PC-3 (cell line): ENCODE measurements at places on chromosomes 11 and 22. TPM values are rescaled to one million over a fixed set of nuclear protein-coding genes. Genes with fewer than 3 reads are reported as not detected.

- peak; percentile 88 for DNase-seq
- H3K4me1 ChIP-seq, result peaks cover 32% of the 10 kb centered on the region
- no peaks in the 10 kb centered on the region for H3K27me3 ChIP-seq
- peak within 1 kb of the TSS; percentile 73 for H3K4me3 ChIP-seq
- H3K36me3 ChIP-seq, result peaks cover 14% of the 10 kb centered on the region
These were observed at the start of gene CTTN for GRCh38 chr11:70397983-70398833. Gene CTTN (plus strand): TSS chr11:70398529. CDS start chr11:70407298, 8,769 bp downstream.

Gene LRRN4CL
- 0.51 and 0.86 TPM in 2 replicates for total RNA-seq

Gene MYRF
- 5.1 and 7.0 TPM in 2 replicates for total RNA-seq

Gene GCAT
- 26.0 and 33.3 TPM in 2 replicates for total RNA-seq

DNA sequence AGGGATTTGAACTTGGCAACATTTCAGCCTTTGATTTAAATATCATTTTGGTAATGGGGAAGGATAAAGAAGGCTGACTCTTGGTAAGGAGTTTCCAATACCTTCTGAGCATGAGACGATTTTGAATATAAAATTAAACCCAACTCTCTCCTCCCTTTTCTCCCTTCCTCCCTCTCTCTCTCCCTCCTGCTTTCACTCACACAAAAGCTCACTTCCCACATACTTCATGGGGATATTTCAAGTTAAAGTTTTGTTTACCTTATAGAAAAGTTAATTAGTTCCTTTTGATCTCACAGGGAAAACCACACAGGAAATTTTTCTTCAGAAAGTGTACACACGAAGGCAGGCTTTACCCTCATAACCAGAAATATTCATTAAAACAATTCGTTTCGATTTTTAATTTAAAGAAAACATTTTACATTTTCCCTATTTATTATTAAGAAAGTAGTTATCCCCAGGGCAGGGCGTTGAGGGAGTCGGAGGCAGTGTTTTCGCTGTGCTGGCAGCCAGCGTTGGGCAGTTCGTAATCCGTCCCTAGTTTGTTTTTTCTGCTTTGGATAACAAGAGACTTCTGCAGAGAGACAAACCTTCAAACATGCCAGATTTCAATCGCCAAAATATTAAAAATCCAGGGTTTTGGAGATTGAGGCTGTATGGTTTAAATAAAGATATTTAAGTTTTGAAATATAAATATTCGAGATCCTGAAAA, 25.3 kb upstream of the ALX4 start:
- no peaks in the 10 kb centered on the region for H3K36me3 ChIP-seq
- H3K27ac ChIP-seq, result no peak overlapping the region
- no peaks in the 10 kb centered on the region for H3K4me1 ChIP-seq
- H3K27me3 ChIP-seq, result peaks cover 97% of the 10 kb centered on the region

GRCh38 chr11:114237321-114238280, 58.6 kb upstream of the NNMT start:
- no peak overlapping the region for H3K4me3 ChIP-seq
- peak; percentile 34 for DNase-seq
- no peaks in the 10 kb centered on the region for H3K36me3 ChIP-seq
- H3K4me1 ChIP-seq, result no peaks in the 10 kb centered on the region
- H3K27ac ChIP-seq, result no peak overlapping the region
- H3K27me3 ChIP-seq, result peaks cover 83% of the 10 kb centered on the region
